ENCODE measurements at places on chromosomes 6 and 20.

- DNase-seq, result no peak
Measured at GRCh38 chr20:32482143-32482441, 103.0 kb downstream of the NOL4L start.

GRCh38 chr6:46935687-46936086, 13.9 kb upstream of the ADGRF5 start:
- DNase-seq, result no peak

- DNase-seq, result no peak
Measured at GRCh38 chr6:53837865-53838769, 43.3 kb downstream of the LRRC1 start.

DNA sequence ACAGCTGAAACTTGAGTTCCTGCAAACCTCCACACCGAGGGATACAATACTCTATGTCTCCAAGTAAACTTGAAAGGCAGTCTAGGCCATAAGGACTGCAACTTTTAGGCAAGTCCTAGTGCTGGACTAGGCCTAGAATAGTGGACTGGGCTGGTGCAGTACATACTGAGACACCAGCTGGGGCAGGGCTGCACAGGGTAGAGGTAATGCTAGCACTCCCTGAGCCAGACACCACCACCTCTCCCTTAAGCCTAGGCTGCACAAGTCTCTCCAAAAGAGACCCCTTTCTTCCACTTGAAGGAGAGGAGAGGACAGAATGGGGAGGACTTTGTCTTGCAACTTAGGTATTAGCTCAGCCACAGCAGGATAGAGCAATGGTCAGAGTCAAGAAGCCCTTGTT, 65.7 kb upstream of the PTPRK start:
- no peak for DNase-seq

DNA sequence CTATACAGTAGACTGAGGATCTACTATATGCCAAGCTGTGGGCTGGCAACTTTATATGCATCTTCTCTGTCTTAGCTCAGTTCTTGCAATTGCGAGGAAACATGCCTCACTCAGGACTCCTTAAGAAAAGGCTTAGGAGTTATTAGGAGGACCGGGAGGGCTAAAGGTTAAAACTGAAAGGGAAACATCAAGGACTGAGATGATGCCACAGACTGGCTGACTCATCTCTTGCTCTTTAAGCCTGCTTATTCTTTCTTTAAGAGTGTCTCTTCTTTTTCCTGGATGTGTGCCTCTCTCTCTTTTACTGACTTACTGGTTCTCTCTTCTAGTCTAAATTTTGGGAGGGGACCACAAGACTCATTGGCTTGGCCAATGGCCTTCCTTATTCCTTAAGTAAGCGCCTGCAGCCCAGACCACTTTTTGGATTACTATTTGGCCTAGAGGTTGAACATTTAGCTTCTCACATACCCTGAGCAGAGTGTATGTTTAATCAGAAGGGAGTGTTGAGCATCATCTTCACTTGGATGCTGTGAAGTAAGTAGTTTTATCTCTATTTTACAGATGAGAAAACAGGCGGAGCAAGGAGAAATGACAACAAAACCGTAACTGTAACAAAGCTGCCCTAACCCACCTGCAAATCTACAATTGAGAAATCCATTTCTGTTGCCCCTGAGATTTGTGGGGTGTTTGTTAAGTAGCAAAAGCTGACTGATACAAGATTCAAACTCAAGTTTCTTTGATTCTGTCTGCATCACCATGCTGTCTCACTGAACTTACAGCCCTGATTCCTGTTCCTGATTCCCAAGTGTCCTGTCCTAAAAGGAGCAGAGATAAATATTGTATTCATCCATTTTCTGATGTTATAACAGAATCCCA, 7.2 kb upstream of the SDC4 start:
- no peak for DNase-seq

DNA sequence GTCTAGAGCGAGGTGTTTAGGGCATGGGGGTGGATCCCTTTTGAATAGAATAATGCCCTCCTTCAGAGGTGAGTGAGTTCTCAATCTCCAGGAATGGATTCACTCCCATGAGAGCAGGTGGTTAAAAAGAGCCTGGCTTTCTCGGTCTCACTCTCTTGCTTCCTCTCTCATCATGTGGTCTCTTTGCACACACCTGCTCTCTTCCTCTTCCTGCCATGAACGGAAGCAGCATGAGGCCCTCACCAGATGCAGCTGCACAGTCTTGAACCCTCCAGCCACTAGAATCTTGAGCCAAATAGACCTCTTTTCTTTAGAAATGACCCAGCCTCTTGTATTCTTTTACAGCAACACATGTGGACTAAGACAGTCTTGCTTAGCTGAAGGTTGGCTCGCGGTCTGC, 119.3 kb downstream of the BMP7 start:
- DNase-seq, result no peak
